ENCODE measurements at places on chromosomes 16 and 17.

DNA sequence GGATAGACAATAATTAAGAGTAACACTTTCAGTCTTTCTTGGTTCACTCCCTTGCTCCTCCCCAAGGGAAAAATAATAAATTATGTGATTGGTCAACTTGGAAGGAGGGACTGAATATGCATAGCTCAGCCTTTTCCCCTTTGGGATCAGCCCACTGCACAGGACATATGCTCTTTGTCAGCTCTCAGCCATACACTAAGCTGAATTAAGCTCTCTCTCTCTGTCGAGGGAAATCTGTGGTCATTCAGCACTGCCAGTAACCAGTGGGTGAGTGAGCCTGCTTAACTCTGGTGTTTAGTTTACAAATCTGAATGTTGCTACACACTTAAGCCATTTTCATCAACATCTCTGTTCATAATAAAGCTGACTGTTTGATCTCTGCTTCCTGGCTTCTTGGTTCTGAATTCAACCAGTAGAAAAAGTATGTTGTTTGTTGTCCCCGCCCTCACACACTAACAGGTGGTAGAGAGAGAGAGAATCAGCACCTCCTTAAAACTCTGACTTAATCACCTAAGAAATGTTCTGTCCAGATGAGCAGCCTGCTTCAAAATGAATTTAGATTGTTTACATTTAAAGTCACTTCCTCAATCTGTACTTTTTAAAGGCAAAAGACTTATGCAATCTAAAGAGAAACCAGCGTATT, 102.3 kb upstream of the C17orf78 start:
- peak; percentile 13 for DNase-seq

- DNase-seq: no peak
Observed at GRCh38 chr16:64437706-64438324, 684.0 kb downstream of the CDH11 start.

DNA sequence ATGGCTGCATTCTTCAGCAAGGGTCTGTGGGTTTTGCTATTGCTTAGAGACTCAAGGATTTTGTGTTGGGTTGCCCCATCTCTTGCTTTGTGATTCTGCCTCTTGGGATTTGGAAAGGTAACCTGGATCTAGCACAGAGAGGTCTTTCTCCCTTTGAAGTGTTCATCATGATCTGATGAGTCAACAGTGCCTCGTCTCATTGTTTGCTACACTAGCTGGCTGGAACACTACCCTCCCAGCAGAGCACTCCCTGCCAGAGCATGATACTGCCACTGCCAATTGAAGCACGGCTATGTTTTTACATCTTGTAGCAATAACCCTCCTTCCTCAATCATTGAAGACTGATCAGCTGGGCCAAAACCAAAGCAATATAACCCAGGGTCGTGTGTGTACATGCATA, 361.0 kb downstream of the CDH13 start:
- no peak for DNase-seq

DNA sequence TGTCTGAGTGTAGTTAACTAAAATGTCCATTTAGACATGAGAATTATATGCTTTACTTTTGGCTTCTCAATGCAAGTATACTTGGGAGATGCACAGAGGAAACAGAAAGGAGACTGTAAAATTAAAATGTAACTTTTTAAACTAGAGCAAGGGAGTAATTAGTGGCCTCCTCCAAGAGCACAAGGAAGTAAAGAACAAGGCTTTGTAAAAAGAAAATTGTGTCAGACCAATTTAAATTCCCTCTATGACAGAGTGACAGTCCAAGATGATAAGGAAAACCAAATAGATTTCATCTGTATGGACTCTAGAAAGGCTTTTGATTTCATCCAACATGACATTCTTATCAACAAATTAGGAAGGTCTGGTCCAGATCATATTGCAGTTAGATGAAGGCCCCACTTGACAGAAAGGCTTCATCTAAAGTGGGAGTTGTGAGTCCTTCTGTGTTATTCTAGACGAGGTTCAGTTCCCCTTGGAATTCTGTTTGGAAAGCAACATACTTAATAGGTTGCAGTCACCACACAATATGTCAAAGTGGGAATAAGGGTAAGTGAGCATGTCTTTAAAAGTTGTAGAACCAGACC, 6.5 kb upstream of the CAPNS2 start:
- DNase-seq: no peak

GRCh38 chr16:12168074-12169000, 191.8 kb downstream of the SNX29 start:
- DNase-seq: no peak

- no peak for DNase-seq
Observed at GRCh38 chr17:77279448-77280303, 138.9 kb downstream of the SEC14L1 start.

DNA sequence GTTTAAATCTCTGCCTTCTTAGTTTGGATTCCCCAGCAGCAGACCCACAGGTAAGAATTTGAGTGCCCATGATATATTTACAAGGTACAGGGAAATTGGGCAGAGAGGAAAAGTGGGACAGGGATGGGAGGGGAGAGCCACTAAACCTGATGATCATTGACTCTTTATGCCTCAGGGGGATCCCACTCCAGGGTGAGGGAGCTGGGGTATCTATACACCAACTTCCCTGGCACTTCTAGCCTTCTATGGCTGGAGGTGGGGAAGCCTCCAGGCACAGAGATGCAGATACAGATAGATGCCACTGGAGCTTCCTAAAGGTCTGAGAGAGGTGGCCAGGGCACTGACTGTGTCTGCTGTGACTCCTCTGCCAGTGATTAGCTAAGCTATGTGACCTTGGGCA, 256.4 kb downstream of the KATNIP start:
- DNase-seq: no peak

- peak; percentile 88 for DNase-seq
Observed at GRCh38 chr16:69476920-69477443, 52.6 kb downstream of the CYB5B start.

GRCh38 chr16:56246051-56246817, 54.9 kb downstream of the GNAO1 start:
- DNase-seq: no peak

DNA sequence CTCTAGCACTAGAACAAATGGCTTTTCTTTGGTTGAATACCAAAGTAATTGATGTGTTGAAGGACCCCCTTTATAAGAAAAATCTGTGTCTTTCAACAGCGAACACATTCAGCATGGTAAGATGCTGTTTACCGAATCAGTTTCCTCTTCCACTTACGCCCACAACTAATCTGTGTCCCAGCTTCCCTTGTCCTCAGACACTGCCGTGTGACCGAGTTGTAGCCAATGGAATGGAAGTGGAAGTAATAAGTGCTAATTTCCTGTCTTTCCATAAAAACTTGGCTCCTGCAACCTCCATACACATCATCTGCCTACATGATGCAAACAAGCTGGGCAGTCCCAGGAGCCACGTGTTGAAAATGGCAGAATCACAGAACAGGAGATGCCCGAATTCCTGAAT, 10.4 kb downstream of the CDIPT start:
- DNase-seq: peak; percentile 71

GRCh38 chr17:45091778-45092425, 30.8 kb downstream of the NMT1 start:
- peak; percentile 31 for DNase-seq

DNA sequence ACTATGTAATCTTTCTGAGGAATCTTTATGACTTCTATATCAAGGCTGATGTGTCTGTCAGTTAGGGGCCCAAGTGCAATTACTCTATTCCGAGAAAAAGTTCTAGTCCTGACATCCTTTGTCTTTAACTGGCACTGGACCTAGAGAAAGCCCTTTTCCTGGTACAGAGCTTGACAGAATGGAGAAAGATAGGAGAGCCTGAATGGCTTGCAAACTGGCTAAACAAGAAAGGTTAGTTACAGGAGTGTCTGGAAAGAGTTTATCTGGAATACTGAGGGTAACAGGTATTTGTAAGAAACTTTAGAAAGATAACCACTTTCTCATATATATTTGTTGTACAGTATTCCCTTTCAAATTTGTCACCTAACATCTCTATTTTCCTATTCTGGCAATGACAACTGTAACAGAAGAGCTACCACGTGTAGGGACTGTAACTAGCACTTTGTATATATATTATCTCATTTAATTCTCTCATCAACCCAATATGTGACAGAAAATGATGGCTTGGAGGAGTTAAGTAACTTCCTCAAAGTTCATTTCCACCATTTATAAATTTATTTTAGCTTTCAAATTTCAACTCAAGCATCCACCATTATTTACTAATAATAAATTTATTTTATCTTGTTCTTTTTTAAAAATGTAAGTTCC, 97.4 kb upstream of the C17orf78 start:
- DNase-seq: no peak

DNA sequence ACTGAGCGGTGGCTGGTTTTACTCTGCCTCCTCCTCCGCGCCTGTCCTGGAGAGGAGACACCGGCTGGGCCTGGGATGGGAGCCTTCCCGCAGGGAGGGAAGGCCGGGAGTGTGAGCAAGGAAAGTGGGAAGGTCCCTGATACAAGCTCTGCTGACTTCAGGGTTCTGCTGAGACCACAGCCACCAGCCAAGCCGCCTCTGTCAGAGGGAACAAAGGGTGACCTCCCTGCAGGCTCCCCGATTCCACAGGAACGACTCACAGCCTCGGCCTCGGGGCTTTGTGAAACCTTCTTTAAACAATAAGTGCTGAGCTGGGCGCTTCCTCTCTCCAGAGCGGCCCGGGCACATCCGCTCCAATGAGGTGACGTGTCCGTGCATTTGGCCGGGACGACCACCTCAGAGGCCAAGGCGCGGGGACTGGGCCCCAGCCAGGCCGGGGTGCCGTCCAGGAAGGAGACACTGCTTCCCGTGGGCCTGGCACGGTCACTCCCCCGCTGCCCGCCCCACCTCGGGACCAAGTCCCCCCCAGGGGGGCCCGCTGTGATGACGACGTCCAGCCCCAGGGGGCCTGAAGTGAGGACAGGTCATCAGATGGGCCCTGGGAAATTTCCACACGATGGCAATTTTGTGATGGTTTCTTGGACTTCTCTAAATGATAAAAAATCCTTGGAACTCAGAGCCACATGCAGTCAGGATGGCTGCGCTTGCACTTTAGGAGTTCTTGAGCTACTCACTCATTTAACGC, 11.8 kb upstream of the CIBAR2 start:
- DNase-seq: peak; percentile 74

- no peak for DNase-seq
Observed at GRCh38 chr17:4446326-4447071, 12.8 kb downstream of the SPNS3 start.

DNA sequence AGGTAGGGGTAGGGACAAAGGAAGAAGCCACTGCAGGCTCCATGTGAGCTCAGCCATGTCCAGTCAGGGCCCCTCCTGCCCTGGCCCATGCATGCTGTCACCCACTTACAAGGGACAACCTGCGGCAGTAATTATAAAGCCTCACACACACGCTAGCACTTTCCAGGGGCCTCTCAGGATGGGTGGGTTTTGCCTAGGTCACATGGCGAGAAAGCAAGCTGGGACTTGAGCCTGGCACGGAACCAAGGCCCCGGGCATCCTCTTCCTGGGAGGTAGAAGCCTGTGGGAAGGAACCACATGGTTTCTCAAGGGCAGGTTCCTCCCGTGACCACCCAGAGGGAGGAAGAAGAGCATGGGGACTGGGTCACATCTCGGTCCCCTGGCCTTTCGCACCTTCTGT, 7.0 kb downstream of the ZNF319 start:
- DNase-seq: no peak

GRCh38 chr16:79168321-79168720, 432.2 kb downstream of the MAF start:
- no peak for DNase-seq

DNA sequence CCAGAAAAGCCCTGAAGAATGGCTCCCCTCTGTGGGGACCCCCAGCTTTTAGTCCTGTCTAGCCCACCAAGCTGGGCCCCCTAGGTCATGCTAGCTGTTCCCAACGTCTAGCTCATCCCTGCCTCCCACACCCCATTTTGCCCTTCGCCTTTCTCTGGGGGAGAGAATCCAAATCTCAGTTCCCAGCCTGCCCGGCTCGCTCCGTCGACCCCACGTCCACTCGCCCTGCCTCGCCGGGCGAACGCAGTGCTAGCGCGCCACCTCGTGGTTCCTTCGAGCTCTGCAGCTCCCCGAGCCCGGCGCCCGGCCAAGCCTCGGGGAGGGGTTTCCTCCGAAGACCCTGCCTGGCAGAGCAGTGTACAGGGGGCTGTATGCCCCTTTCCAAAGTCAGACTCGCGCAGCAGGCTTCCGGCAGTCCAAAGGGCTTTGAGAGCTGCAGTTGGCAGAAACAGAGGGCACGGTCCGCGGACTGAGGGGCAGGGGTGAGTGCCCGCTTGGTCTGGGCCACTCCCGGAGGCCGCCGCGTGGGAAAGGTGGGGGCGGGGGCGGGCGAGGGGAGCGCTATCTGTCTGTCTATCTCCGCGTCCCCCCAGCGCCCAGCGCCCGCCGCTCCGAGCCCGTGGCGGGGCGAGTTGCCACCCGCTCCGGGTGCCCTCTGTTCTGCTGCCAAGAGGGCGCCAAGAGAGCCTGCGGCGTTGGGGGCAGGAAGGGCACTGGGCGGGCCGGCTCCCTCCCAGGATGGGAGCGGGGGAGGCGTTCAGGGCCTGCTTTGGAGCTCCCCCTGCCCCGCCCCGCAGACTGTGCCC, 1.7 kb upstream of the DLX3 start:
- DNase-seq: peak; percentile 33

- no peak for DNase-seq
Observed at GRCh38 chr17:39178536-39178935, 12.6 kb upstream of the ARL5C start.

GRCh38 chr16:9741776-9742175, 440.5 kb downstream of the GRIN2A start:
- no peak for DNase-seq

GRCh38 chr17:47850692-47851573, at the start of gene SP6:
Gene SP6, minus strand, starts transcription at chr17:47851163. Its CDS starts 2,734 bp downstream, at chr17:47848429.
- DNase-seq: peak; percentile 34

DNA sequence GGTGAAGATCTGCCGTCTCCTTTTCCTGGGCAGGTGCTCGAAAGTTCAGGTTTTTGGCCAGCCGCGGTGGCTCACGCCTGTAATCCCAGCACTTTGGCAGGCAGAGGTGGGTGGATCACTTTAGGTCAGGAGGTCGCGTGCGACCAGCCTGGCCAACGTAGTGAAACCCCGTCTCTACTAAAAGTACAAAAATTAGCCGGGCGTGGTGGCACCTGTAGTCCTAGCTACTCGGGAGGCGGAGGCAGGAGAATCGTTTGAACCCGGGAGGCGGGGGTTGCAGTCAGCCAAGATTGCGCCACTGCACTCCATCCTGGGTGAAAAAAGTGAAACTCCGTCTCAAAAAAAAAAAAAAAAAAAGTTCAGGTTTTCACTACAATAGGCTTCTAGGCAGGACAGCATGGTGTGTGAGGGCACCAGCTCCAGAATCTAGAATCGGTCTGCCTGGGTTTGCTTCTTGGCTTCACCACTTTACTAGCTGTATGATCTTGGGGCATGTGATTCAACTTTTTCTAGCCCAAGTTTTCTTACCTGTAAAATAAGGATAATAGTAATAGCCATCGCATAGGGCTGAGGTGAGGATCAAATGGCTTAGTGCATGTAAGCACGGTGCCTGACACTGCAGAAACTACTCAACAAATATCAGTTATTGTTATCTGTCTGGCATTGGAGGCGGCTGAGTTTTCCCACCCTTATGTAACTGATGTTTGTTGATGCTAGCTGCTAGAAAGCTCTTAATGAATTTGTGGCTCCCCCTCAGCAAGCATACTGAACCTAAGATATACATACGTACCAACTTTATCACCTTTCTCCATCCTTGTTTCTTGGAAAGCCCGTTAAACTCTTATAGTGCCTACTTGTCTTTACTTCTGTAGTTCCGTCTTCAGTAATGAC, 1.3 kb downstream of the PSMD12 start:
- no peak for DNase-seq

All from fibroblast of skin of scalp (primary cell).